ENCODE measurements at places on chromosomes 16 and 17. TPM values are rescaled to one million over a fixed set of nuclear protein-coding genes. Genes with fewer than 3 reads are reported as not detected.
A peak's percentile ranks its signal among the peaks of the same experiment; 100 is the strongest.

RCVRN gene
- not detected for total RNA-seq

PDF gene
- 16.1 TPM for total RNA-seq

CMTM3 gene
- total RNA-seq = 49.4 TPM

IGF2BP1 gene
- 0.51 TPM for total RNA-seq

DHX40 gene
- 24.7 TPM for total RNA-seq

CSF3 gene
- not detected for total RNA-seq

NACA2 gene
- total RNA-seq = not detected

BRD7 gene
- total RNA-seq = 76.2 TPM

RAB37 gene
- total RNA-seq = 6.6 TPM

TERB1 gene
- not detected for total RNA-seq

TEDC2 gene
- 23.2 TPM for total RNA-seq

CAVIN1 gene
- 2.0 TPM for total RNA-seq

SRCIN1 gene
- 0.74 TPM for total RNA-seq

KRTAP3-1 gene
- total RNA-seq = not detected

DNA sequence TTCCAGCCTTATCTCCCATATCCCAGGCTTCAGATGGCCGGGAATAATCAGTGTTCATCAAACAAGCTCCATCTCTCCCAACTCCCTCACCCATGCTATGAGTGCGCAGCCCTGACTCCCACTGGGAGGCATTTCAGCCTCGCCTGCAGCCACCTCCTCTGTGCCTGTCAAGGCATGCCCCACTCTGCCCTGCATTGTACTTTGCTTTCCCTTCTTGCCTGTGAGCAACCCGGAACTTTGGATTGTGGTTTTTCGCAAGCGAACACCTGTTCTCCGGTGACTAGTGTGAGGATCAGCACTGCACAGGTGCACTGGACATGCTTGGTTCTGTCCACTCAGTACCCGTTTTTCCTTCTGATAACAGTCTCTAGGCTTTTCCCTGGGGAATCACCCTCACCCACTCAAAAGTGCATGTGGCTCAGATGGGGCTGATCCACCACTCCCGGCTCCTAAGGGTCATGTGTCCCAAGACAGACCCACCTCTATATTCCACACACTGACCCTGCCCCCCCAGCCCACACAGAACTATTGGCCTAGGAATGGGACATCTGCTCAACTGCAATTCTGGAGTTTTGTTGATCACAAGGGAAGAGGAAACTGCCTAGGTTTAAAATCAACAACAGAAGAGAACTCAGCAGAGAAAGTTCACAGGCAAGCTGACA is 9.1 kb downstream of the CHST6 start:
- no peak overlapping the region for H3K27ac ChIP-seq
- no peaks in the 10 kb centered on the region for H3K36me3 ChIP-seq
- H3K4me3 ChIP-seq = no peak overlapping the region
- no peak for DNase-seq

- H3K27ac ChIP-seq = no peak overlapping the region
- no peak overlapping the region for H3K4me3 ChIP-seq
- H3K27me3 ChIP-seq = no peaks in the 10 kb centered on the region
- H3K4me1 ChIP-seq = peaks cover 8% of the 10 kb centered on the region
- no peak for DNase-seq
Measured at GRCh38 chr16:30669026-30669902, 11.0 kb downstream of the FBRS start.

DNA sequence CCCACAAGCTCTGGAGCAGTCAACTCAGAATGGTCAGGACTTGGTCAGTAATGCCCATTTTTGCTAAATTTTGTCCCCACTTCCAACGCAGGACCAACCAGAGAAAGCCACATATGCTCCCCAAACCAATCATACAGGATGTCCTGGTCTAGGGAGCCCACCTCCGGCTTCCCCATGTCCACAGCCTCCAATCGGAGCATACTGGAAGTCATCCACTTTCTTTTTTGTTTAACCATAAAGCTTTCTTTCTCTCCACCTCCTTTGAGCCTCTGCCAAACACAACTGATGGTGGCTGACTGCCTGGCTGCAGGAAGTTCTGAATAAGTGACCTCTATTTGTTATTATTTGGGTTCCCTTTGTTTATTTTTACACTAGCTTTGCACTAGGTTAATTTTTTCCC is 549.1 kb downstream of the WWOX start:
- H3K4me3 ChIP-seq = no peak overlapping the region
- H3K27me3 ChIP-seq = no peaks in the 10 kb centered on the region
- H3K36me3 ChIP-seq = no peaks in the 10 kb centered on the region
- H3K27ac ChIP-seq = no peak overlapping the region

- peaks cover 8% of the 10 kb centered on the region for H3K36me3 ChIP-seq
- no peak overlapping the region for H3K27ac ChIP-seq
- no peak overlapping the region for H3K4me3 ChIP-seq
- no peak for DNase-seq
- peaks cover 12% of the 10 kb centered on the region for H3K4me1 ChIP-seq
Measured at GRCh38 chr17:76083536-76084182, 4.7 kb downstream of the ZACN start.

- no peak overlapping the region for H3K27ac ChIP-seq
- H3K4me3 ChIP-seq = no peak overlapping the region
- no peak for DNase-seq
- H3K27me3 ChIP-seq = no peaks in the 10 kb centered on the region
- H3K4me1 ChIP-seq = no peaks in the 10 kb centered on the region
Measured at GRCh38 chr16:23391381-23392222, 61.4 kb downstream of the COG7 start.

- no peaks in the 10 kb centered on the region for H3K4me1 ChIP-seq
- H3K4me3 ChIP-seq = no peak overlapping the region
- H3K36me3 ChIP-seq = peaks cover 3% of the 10 kb centered on the region
- H3K27me3 ChIP-seq = no peaks in the 10 kb centered on the region
Measured at GRCh38 chr17:80959330-80960036, 32.2 kb upstream of the CHMP6 start.

GRCh38 chr17:17120294-17120693 is 78.0 kb downstream of the MPRIP start:
- H3K27me3 ChIP-seq = no peaks in the 10 kb centered on the region
- peak overlapping the region; percentile 93 for H3K27ac ChIP-seq
- peaks cover 86% of the 10 kb centered on the region for H3K4me1 ChIP-seq
- no peak overlapping the region for H3K4me3 ChIP-seq

DNA sequence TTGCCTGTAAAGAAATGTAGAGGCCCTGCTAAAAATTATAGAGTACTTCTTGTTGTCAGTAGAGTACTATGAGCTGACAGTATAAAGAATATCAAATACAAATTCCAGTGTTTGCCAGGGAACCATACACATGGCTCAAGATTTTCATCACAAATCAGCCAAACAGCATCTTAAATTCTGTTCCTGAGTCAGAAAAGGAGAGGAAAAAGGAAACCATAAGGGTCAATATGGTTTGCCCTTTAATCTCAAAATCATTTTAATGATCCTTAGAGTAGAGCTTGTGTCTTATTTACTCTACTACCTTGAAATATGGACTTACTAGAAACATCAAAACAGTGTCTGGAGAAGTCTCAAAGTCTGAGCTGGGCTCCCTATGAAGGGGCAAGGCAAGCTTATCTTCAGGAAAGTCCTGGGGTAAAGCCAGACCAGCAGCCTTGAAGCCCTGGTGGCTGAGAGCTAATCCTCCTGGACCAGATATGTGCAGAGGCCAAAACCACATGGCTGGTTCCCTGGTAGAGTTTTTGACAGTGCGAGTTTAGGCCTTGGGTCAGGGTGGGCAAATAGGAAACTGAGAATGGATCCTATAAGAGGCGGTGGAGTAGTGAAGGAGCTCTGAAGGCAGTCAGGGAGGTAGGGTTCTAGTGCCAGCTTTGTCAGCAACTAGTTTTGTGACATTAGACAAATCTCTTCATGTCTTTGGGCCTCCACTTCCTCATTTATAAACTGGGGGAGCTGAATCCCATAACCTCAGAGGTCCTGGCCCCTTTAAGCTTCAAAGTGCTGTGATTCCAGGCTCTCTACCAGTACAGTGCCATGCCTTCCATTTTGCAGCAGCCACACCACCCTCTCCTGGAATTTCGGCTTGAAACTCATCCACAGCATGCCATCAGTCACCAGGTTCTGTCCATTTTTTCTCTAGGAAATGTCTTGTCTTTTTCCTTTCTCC is 38.9 kb downstream of the MRTFB start:
- no peaks in the 10 kb centered on the region for H3K36me3 ChIP-seq
- H3K27me3 ChIP-seq = no peaks in the 10 kb centered on the region
- no peak for DNase-seq
- H3K4me3 ChIP-seq = no peak overlapping the region
- H3K4me1 ChIP-seq = peaks cover 31% of the 10 kb centered on the region

GRCh38 chr16:31128711-31129567 is 6.6 kb downstream of the PRSS8 start:
- DNase-seq = no peak
- H3K4me3 ChIP-seq = no peak overlapping the region
- H3K36me3 ChIP-seq = peaks cover 21% of the 10 kb centered on the region
- no peaks in the 10 kb centered on the region for H3K27me3 ChIP-seq
- no peak overlapping the region for H3K27ac ChIP-seq
- H3K4me1 ChIP-seq = peaks cover 2% of the 10 kb centered on the region

GRCh38 chr16:48432136-48432535 is 46.9 kb upstream of the SIAH1 start:
- no peak for DNase-seq
- no peak overlapping the region for H3K4me3 ChIP-seq
- peaks cover 5% of the 10 kb centered on the region for H3K4me1 ChIP-seq
- no peaks in the 10 kb centered on the region for H3K27me3 ChIP-seq

GRCh38 chr16:77668201-77668600 is 54.1 kb upstream of the NUDT7 start:
- no peak overlapping the region for H3K27ac ChIP-seq
- no peak for DNase-seq
- H3K27me3 ChIP-seq = peaks cover 3% of the 10 kb centered on the region
- no peaks in the 10 kb centered on the region for H3K36me3 ChIP-seq
- H3K4me3 ChIP-seq = no peak overlapping the region

GRCh38 chr17:31609331-31609730 is 217.9 kb downstream of the RAB11FIP4 start:
- no peak for DNase-seq
- no peaks in the 10 kb centered on the region for H3K4me1 ChIP-seq
- no peaks in the 10 kb centered on the region for H3K27me3 ChIP-seq
- H3K4me3 ChIP-seq = no peak overlapping the region
- H3K27ac ChIP-seq = no peak overlapping the region

- peaks cover 2% of the 10 kb centered on the region for H3K36me3 ChIP-seq
- H3K4me3 ChIP-seq = peak within 1 kb of the TSS; percentile 59
- H3K27me3 ChIP-seq = peaks cover 28% of the 10 kb centered on the region
- H3K27ac ChIP-seq = no peak within 1 kb of the TSS
Measured at GRCh38 chr16:19113577-19114358, at the start of gene ITPRIPL2. ITPRIPL2 (plus strand) TSS chr16:19113964; CDS start chr16:19114462, 498 bp downstream.

DNA sequence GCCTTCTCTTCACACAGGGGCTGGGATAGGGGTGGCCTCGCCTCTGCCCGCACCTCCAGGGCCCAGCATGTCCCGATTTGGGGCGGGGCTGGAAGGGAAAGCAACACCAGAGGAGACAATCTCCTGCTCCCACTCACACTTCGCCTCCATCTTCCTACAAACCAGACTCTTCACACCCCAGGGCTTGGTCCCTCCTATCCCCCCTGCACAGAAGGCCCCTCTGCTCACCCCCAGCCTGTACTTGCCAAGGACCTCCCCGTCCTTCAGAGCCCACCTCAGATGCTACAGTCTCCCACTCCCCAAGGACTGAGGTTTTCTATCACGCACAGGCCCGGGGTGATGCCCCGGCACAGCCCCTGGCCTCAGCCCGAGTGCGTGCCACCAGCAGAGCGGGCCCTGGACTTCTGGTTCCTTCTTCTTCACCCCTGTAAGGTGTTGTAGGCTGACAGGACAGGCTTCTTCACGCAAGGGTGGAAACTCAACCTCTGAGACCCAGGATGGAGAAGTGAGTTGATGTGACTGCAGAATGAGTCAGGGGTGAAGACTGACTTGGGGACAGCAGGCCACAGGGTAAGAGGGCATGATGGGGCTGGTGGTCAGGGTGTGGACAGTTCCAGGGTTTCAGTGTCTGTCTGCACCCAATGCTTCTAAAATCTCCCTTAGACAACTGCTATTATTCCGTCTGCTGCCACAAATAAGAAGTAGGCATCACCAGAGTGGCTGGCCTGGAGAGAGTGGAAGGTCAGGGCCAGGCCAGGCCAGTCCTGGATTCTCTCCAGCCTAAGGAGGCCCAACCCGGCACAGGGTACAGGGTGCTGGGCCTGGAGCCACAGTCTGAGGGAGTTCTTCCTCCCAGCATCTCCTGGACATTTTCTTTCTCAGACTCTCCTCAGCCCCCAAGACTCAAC is 2.5 kb downstream of the ITGAE start:
- H3K4me1 ChIP-seq = peaks cover 60% of the 10 kb centered on the region
- H3K36me3 ChIP-seq = peaks cover 3% of the 10 kb centered on the region
- peak overlapping the region; percentile 37 for H3K27ac ChIP-seq

DNA sequence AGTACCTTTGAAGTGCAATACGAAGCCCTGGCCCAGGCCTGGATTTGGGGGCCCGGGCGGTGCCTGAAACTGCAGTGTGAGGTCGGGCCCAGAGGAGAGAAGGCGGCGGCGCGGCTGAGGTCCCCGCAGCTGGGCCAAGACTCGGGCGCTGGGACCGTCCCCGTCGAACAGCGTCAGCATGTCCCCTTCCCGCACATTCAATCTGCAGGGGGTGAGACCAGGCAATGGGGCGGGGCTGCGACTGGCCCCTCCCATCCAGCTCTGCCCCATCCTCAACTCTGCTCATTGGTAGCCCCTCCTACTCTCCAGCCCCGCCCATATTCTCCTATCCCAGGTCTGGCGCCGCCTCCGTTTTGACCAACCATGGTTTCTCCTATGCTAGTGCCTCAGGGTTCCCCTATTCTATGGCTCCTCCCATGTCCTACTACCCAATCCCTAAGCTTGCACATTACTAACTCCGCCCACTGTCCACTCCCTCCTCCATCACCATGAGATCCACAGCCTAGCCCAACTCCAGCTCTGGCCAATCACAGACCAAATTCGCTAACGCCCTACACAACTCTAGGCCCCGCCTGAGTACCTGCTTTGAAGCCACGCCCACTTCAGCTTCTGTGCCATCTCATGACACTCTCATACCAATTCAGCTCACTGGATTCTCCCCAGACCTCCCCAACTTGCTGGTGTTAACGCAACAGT is 14.4 kb upstream of the CDIPT start:
- peaks cover 30% of the 10 kb centered on the region for H3K27me3 ChIP-seq
- DNase-seq = peak; percentile 81

DNA sequence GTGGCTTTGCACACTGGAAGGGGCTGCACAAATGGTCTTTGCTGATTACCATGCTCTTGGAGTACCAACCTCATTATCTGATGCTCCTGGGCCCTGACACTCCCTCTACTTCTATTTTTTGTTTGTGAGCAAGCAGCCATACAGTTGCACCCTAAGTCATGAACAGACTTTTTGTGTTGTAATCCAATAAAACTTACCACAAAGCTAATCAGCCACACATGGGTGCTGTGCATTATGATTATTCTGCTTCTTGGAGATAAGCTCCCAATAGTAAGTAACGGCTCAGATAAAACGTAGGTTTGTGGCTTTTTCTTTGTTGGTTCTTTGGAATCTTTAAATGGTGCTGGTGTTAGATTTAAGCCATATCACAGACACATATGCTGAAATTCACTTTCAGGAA is 76.2 kb downstream of the CCT6B start:
- H3K27ac ChIP-seq = no peak overlapping the region
- H3K27me3 ChIP-seq = peaks cover 11% of the 10 kb centered on the region
- H3K4me1 ChIP-seq = no peaks in the 10 kb centered on the region
- H3K36me3 ChIP-seq = no peaks in the 10 kb centered on the region
- no peak overlapping the region for H3K4me3 ChIP-seq
